Caki2 (cell line): ENCODE measurements at places on chromosomes 6 and 20. TPM values are rescaled to one million over a fixed set of nuclear protein-coding genes. Genes with fewer than 3 reads are reported as not detected.

The C20orf202 gene
- not detected in 2 replicates for total RNA-seq

DNA sequence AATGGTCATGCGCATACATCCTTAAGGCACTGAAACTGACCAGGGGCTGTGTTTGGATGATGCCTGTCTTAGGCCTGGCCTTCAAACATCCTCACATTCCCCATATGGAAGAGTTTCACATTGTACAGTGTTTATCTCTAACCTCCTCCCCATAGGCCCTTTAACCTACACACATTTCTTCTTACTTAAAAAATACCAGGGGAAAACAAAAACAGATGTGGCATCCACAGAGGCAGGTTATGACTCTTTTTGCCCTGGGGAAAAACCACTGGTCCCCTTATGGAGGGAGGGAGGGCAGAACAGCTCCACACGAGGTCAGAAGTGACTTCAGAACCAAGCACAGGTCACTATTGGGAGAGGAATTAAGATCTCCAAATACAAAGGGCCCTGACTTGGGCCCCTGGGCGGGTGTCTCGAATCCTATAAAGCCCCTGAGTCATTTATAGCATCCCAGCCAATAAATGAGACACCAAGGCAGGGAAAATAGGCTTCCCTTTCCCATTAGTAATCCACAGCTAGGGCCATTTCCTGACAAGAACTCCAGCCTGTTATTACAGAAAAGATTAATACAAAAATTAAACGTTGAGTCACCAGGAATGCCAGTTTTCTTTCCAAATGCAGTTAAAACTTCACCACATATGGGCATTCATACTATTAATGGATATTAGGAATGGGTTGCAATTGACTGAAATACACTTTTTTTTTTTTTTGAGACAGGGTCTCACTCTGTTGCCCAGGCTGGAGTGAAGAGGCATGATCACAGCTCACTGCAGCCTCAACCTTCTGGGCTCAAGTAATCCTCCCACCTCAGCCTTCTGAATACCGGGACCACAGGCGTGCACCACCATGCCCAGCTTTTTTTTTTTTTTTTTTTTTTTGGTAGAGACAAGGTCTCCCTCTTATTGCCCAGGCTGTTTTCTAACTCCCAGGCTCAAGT lies 107.2 kb downstream of the ATP9A start:
- peak; percentile 64 for DNase-seq

The EEF1A1 gene
- 12,857 and 13,074 TPM in 2 replicates for total RNA-seq

GRCh38 chr6:131009790-131010189 lies 53.3 kb downstream of the EPB41L2 start:
- DNase-seq, result no peak

GRCh38 chr6:31009731-31010130 lies 543 bp upstream of the MUC22 start:
- no peak for DNase-seq

GRCh38 chr20:36873498-36874189 lies 2.3 kb upstream of the TLDC2 start:
- DNase-seq, result no peak

DNA sequence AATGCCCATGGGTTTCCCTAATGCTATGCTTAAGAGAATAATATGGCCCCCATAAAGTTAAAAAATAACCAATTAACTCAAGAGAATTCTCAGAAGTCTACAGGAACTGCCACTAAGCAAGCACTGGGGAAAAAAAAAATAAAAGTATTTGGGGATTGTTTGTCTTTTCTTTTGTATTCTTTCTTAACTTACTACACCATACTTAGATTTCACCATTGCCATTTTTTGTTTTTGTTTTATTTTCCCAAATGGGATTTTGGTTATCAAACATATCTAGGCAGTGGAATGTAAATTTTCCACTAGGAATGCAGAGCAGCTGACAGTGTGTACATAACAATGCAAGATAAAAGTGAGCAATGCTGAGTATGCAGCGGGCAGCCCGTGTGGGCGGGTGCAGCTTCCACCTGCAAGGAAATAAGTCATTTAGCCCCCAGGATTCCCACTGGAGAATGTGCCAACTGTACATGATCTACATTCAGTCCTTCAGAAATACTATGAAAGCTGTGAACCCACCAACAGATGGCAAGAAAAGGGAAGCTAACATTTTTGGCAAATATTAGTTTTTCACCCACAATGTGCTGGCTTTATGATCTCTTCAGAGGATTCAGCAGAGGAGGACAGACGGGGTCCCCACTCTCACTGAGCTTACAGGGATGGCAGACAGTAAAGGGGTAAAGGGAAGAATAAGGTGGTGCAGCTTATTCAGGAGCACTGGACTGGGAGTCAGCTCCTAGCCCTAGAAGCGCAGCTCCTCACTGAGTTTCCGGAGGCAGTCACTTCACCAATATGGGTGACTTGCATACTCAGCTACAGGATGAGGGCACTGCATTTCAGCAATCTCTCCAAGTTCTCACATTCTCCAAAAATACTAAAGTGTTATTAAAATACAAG lies 44.4 kb downstream of the DCDC2 start:
- DNase-seq, result peak; percentile 81

DNA sequence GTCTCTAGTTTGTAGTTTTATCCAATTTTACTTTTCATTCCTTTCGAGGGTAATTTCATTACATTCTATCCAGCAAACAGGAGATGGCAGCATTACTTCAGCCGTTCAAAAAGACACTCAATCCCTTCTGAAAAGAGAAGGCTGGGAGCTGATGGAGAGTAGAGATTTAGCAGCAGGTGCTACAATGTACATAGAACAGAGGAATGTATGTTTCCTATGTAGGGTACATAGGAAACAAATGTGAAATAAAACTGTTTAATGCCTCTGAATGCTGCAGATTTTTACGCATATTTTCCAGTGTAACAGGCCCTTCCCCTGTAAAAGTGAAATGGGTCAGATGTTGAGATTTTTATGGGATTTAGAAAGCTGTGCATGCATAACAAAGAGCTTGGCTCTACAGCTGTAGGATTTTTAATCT lies 16.0 kb downstream of the RPS12 start:
- no peak for DNase-seq

GRCh38 chr6:141551318-141551717 lies 581.4 kb upstream of the GJE1 start:
- DNase-seq, result peak; percentile 29

The OXT gene
- total RNA-seq, result not detected in 2 replicates
